Camera-type eye (tissue), 1 donor: ENCODE measurements at places on chromosomes 5 and 9. TPM values are rescaled to one million over a fixed set of nuclear protein-coding genes. Genes with fewer than 3 reads are reported as not detected.

Gene CCDC192
- not detected for total RNA-seq

Gene ZNF354C
- 38.3 TPM for total RNA-seq

Gene IL5
- total RNA-seq: not detected

Gene STPG3
- not detected for total RNA-seq

Gene BAAT
- 0.22 TPM for total RNA-seq

Gene VCAN
- 308 TPM for total RNA-seq

Gene CXXC5
- 156 TPM for total RNA-seq

Gene CDC26
- total RNA-seq: 16.5 TPM

Gene GARIN3
- total RNA-seq: not detected

Gene FAM78A
- total RNA-seq: 3.8 TPM

Gene SLC25A2
- total RNA-seq: not detected

Gene CATSPER3
- total RNA-seq: not detected

Gene SPINK5
- 1.5 TPM for total RNA-seq

Gene ROR2
- 24.1 TPM for total RNA-seq

Gene IER5L
- total RNA-seq: 11.9 TPM

Gene GFPT2
- 17.5 TPM for total RNA-seq

Gene TRIM36
- total RNA-seq: 32.7 TPM

Gene IL7R
- 0.82 TPM for total RNA-seq

Gene NAA35
- total RNA-seq: 51.6 TPM

Gene SMAD5
- 91.3 TPM for total RNA-seq

Gene ADAMTSL2
- total RNA-seq: 4.3 TPM

Gene DCAF12
- 40.1 TPM for total RNA-seq

Gene AK1
- 38.4 TPM for total RNA-seq

Gene HACD4
- 5.1 TPM for total RNA-seq

Gene SHC3
- total RNA-seq: 4.4 TPM

Gene SPINK7
- total RNA-seq: not detected

Gene PCDHB13
- 11.2 TPM for total RNA-seq

Gene RBM22
- total RNA-seq: 51.5 TPM

Gene OR1J2
- not detected for total RNA-seq

Gene SUSD3
- 2.4 TPM for total RNA-seq

Gene TNC
- total RNA-seq: 44.4 TPM

Gene FOXD4L6
- not detected for total RNA-seq

Gene LCN15
- not detected for total RNA-seq

Gene ELAVL2
- total RNA-seq: 37.8 TPM

Gene ANKDD1B
- total RNA-seq: 1.4 TPM

Gene CBY3
- not detected for total RNA-seq

Gene NEK6
- total RNA-seq: 47.9 TPM

Gene DMRTA1
- total RNA-seq: 1.8 TPM

Gene FOXD4L4
- total RNA-seq: 0.22 TPM

Gene TUSC1
- total RNA-seq: 15.2 TPM

Gene SH3TC2
- total RNA-seq: 19.6 TPM

Gene TRIP13
- total RNA-seq: 3.1 TPM

Gene ANXA2R
- 1.8 TPM for total RNA-seq

Gene ARL14EPL
- total RNA-seq: not detected

Gene MCTP1
- total RNA-seq: 44.5 TPM

Gene INSL4
- total RNA-seq: not detected

Gene KCNMB1
- total RNA-seq: 1.4 TPM

Gene CNTNAP3B
- 39.9 TPM for total RNA-seq

Gene NR5A1
- not detected for total RNA-seq

Gene ALDH1A1
- 131 TPM for total RNA-seq
